AG04449 (cell line): ENCODE measurements at places on chromosomes 5 and 9.
A peak's percentile ranks its signal among the peaks of the same experiment; 100 is the strongest.

- no peak for DNase-seq
Measured at GRCh38 chr5:135269199-135269598, 129.8 kb downstream of the MACROH2A1 start.

DNA sequence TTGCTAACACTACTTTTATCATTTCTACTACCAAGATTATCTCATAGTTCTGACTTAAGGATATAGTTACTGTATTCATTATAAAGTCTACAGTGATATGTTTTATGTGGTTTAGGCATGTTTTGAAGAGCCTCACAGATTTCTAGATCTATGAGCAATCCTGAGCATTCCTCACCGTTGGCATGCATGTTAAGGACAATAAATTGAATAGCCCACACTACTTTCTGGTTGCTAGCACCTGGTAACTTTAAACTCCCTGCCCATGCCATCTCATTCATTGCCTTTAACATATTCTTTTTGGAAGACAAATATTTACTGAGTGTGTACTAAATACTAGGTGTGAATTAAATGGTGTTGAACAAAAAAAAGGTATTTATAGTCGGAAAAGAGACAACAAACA is 868.1 kb upstream of the CDH9 start:
- no peak for DNase-seq

GRCh38 chr9:31034311-31034710 is 1350.1 kb upstream of the ACO1 start:
- no peak for DNase-seq

DNA sequence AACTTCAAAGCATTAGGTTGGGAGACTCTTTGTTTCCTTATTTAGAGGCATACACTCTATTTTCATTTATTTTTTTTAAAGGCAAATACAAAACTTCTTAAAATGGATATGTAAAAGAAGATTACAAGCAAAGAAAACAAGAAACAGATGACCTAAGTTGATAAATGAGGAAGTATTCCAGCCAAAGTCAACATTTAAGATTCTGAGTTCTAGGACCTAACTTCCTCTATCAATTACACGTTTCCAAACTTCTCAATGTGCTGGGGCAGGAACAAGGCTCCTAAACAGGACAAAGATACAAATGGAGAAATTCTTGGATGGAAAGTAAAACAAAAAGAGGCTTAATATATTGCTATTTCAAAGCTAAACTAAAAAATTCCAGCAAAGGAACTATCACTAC is 89.5 kb downstream of the TLE1 start:
- no peak for DNase-seq

GRCh38 chr9:35385042-35385441 is 104.9 kb upstream of the RUSC2 start:
- peak; percentile 34 for DNase-seq

GRCh38 chr5:59798862-59799667 is 94.5 kb downstream of the PDE4D start:
- no peak for DNase-seq

GRCh38 chr9:125361837-125362531 is 100.4 kb downstream of the GAPVD1 start:
- no peak for DNase-seq

GRCh38 chr9:129900263-129901027 is 65.2 kb downstream of the USP20 start:
- DNase-seq: no peak

- DNase-seq: no peak
Measured at GRCh38 chr5:58459146-58460001, 512 bp downstream of the PLK2 start.

DNA sequence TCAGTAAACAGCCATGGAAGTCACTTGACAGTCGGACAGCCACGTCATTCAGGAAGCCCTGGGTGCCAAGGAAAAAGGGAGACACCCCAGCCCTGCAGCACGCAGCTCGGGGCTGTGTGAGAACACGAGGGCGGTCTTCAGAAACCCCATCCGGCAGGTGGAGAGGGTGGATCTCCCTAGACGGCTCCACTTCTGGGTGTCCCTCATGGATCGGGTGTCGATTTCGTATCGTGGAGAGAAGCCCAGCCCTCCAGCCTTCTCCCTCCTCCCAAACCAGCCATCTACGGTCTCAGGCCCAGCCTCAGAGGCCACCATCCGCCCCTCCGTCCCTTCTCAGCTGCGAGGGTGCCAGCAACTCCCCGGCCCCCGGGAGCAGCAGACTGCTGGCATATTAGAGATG is 65.5 kb upstream of the BARHL1 start:
- DNase-seq: no peak

- peak; percentile 83 for DNase-seq
Measured at GRCh38 chr9:130962418-130963316, 23.6 kb upstream of the FIBCD1 start.

DNA sequence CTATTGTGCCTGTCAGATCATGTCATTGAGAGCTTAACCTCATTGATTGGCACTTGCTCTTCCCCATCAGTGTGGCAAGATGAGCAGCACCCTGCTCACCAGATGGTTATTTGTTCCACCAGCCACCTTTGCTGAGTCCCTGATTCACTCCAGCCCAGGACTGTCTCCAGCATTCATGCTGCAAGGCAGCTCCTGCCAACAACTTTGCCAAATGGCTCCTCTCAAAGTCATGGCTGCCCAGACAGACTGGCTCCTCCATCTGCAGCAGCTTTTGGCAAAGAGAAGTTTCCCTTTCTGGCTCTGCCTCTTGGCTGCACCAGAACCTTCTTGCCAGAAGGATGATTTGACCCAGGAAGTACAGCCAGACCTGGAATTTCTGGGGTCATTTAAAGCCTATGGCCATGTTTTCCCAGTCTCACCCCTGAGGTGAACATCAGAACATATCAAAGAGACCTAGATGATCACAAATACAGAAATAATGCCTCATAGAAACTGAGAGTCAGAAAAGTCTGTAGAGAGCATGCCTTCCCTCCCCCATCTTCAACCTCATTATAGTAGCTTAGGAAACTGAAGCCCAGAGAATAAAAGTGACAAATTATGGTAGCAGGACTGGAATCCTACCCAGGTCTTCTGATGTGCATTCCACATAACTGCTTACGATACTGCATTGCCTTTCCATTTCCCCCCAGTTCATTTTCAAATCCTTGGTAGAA is 10.4 kb downstream of the PPP2R2B start:
- DNase-seq: no peak

GRCh38 chr5:131268758-131269370 is 5.0 kb downstream of the CDC42SE2 start:
- DNase-seq: no peak

GRCh38 chr9:82498541-82499317 is 510.2 kb downstream of the SPATA31D1 start:
- no peak for DNase-seq

DNA sequence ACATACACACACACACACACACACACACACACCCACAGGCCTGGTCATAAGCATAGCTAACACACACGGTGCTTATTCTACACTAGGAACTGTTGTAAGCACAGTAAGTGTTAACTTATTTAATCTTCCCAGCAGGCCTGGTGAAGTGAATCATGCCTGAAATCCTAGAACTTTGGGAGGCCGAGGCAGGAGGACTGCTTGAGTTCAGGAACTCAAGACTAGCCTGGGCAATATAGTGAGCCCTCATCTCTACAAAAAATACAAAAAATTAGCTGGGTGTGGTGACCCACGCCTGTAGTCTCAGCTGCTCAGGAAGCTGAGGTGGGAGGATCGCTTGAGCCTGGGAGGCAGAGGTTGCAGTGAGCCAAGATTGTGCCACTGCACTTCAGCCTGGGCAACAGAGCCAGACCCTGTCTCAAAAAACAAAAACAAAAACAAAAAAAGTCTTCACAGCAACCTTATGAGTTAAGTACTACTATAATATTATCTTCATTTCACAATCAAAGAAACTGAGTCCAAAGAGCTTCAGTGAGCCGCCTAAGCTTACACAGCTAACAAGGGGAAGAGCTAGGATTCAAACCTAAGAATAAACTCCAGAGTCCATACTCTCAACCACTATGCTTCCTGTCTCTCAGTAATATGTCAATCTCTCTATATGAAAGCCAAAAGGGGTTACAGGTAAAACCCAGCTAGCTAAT is 2.3 kb downstream of the MEGF9 start:
- DNase-seq: no peak
